RWPE2 (cell line): ENCODE measurements at places on chromosomes 6 and 20.

- no peaks in the 10 kb centered on the region for H3K36me3 ChIP-seq
- DNase-seq: no peak
- H3K27me3 ChIP-seq: no peaks in the 10 kb centered on the region
- no peak overlapping the region for H3K27ac ChIP-seq
- H3K4me1 ChIP-seq: no peaks in the 10 kb centered on the region
These were observed 158.2 kb downstream of the AKAP7 start for GRCh38 chr6:131293472-131293911.

DNA sequence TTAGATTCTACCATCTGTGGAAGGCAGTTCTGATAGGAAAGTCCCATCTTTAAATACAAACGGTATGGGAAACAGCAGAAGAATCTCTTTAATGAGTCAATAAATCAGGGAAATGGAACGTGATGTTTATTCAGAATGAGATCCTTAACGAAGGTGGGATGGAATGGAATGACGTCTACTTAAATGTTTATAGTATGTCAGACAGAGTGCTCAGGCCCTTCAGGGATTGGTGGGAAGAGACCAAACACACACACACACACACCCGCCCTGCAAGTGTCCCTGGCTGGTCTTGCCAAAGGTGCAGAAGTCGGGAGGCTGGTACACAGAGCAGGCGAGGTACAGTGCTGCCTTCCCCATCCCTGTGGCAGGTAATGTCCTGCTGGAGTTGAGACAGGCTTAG is 164.0 kb downstream of the FARS2 start:
- H3K27me3 ChIP-seq: no peaks in the 10 kb centered on the region
- H3K36me3 ChIP-seq: no peaks in the 10 kb centered on the region
- H3K27ac ChIP-seq: no peak overlapping the region

GRCh38 chr6:26302941-26303559 is 61.9 kb upstream of the BTN3A2 start:
- H3K27ac ChIP-seq: no peak overlapping the region
- H3K36me3 ChIP-seq: no peaks in the 10 kb centered on the region
- H3K4me1 ChIP-seq: peaks cover 4% of the 10 kb centered on the region
- H3K27me3 ChIP-seq: no peaks in the 10 kb centered on the region
- no peak overlapping the region for H3K4me3 ChIP-seq
- no peak for DNase-seq

- H3K27me3 ChIP-seq: no peaks in the 10 kb centered on the region
- no peaks in the 10 kb centered on the region for H3K4me1 ChIP-seq
- H3K36me3 ChIP-seq: no peaks in the 10 kb centered on the region
- no peak overlapping the region for H3K27ac ChIP-seq
- no peak overlapping the region for H3K4me3 ChIP-seq
These were observed 127.7 kb downstream of the ALDH8A1 start for GRCh38 chr6:134821928-134822864.

DNA sequence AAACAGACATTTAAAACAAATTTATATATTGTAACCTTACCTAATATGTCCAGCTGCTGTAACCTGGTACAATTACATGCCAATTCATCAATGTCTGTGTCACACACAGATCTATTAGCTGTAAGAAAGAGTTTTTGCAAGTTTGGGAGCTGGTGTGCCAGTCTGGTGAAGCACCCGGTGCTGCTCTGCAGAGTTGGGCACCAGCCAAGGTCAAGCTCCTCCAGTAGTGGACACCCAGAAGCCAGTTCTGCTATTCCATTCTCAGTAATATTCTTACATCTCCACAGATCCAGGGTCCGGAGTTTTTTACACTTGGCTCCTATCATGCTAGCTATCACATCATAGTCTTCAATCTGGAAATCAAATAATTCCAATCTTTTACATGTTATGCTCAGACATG is 41.0 kb downstream of the POU3F2 start:
- peaks cover 11% of the 10 kb centered on the region for H3K4me1 ChIP-seq
- H3K4me3 ChIP-seq: no peak overlapping the region
- no peak for DNase-seq

- H3K27ac ChIP-seq: no peak overlapping the region
- no peak overlapping the region for H3K4me3 ChIP-seq
- H3K27me3 ChIP-seq: no peaks in the 10 kb centered on the region
- DNase-seq: no peak
- no peaks in the 10 kb centered on the region for H3K4me1 ChIP-seq
These were observed 8.6 kb downstream of the GABRR1 start for GRCh38 chr6:89208551-89208950.

DNA sequence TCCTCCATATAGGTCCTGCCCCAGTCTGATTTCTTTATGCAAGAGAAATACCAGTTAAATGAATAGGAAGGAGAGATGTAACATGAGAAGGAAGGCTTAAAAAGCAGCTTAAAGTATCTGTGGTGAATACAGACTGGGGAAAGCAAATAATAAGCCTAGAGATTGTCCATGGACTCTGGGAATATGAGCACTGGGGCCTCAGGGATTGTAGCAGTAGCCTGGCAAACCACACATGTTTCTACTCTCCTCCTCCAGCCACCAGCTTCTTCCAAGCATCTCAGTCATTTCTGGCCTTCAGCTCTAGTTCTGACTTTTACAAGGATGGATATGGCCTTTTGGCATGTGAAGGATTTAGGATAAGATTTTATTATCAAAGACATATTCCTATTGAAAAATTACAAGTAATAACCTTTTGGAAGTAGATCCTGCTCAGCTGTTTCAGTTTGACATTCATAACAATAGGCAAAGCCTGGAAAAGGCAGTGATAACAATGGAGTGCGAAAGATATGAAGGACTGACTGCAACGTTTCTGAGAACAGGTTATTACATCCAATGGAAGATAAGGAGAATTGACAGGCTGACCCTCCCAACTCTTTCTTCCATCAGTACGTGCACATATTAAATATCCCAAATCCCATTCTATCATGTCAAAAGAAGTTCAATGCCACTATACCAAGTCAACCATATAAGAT is 41.6 kb downstream of the CYP39A1 start:
- DNase-seq: no peak
- no peaks in the 10 kb centered on the region for H3K27me3 ChIP-seq
- H3K36me3 ChIP-seq: no peaks in the 10 kb centered on the region
- H3K27ac ChIP-seq: no peak overlapping the region

DNA sequence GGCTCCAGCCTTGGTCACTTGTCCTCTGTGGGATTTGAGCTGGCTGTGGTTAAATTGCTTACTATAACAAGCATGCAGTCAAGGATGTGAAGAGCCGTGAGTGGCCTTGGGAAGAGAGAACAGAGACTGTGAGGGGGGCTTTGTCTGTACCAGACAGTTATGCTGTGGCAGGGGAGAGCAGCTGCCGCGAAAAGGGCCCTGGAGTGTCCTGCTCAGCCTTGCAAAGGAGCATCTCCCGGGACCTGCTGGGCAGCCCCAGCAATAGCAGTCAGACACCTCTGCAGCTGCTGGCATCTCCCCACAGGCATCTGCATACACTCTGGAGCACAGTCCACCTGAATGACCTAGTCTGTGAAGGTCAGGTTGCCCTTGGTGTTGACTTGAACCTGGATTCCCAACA is 6.3 kb downstream of the EBF4 start:
- no peak overlapping the region for H3K27ac ChIP-seq
- no peaks in the 10 kb centered on the region for H3K4me1 ChIP-seq
- no peak for DNase-seq
- H3K27me3 ChIP-seq: peaks cover 7% of the 10 kb centered on the region
- no peak overlapping the region for H3K4me3 ChIP-seq
- H3K36me3 ChIP-seq: no peaks in the 10 kb centered on the region

- no peaks in the 10 kb centered on the region for H3K27me3 ChIP-seq
- H3K36me3 ChIP-seq: no peaks in the 10 kb centered on the region
- no peak overlapping the region for H3K27ac ChIP-seq
- no peaks in the 10 kb centered on the region for H3K4me1 ChIP-seq
- no peak for DNase-seq
These were observed 6.1 kb upstream of the LEMD2 start for GRCh38 chr6:33794910-33795623.

DNA sequence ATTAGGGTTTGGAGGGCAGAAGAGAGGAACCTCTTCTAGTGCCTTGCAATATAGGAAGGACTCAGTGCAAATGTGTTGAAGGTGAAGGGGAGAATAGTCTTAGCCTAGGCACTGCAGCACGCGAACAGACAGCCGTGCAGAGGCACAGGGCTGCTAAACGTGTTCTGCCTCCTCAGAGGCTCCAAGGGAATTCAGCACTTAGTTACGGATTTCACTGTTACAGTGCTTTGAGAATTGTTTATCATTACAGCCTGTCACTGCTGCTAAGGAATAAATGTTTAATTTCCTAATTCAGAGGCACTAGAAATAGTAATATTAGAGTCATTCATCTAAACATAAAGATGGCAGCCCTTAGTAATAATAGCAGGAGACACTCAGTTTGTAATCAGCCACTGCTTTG is 116.4 kb upstream of the SLC22A16 start:
- no peak for DNase-seq
- H3K36me3 ChIP-seq: no peaks in the 10 kb centered on the region
- H3K27ac ChIP-seq: no peak overlapping the region
- H3K4me1 ChIP-seq: no peaks in the 10 kb centered on the region
- no peaks in the 10 kb centered on the region for H3K27me3 ChIP-seq
- H3K4me3 ChIP-seq: no peak overlapping the region

DNA sequence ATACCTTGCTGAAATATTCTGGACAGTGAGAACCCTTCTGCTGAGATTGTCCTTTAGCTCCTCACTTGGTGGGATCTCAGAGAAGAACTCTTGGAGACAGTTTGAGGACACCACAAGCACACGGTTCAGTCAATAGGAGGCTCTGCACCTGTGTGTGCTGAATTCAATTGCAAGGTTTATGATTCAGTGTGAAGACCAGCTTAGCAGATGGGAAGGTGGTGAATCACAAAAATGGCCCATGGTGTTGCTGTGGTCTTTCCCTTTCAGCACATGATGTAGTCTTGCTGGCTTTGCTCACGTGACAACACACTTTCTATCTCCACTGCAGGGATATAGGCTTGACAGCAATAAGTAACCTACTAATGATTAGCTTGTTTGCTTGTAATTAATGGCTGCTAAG is 270.3 kb downstream of the SLC24A3 start:
- no peak for DNase-seq
- no peaks in the 10 kb centered on the region for H3K27me3 ChIP-seq
- no peaks in the 10 kb centered on the region for H3K36me3 ChIP-seq
- H3K4me3 ChIP-seq: no peak overlapping the region

DNA sequence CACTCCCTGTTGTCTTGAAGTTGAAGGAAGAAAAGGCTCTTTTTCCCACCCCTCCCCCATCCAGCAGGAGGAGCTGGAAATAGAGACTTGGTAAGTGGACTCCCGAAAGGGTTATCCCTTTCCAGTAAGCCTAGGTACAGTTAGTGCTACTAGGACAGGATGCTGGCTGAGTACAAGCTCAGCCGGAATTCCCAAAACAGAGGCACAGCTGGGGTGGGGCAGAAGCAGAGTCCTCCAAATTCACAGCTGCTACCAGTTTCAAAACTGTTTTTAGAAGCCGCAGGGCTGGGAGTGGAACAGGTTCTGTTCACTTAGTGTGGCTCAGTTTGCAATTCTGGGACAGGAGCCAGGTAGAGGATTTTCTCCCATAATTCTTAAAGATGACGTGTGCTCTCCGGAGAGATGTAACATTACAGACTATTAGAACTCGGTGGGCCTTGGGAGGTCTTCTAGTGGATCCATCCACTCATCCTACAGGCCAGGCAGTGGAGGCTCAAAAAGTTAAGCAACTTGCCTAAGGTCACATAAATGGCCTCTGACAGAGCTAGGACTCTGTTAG is 19.0 kb upstream of the UTRN start:
- H3K36me3 ChIP-seq: no peaks in the 10 kb centered on the region
- H3K4me3 ChIP-seq: no peak overlapping the region
- H3K27ac ChIP-seq: peak overlapping the region; percentile 97
- H3K27me3 ChIP-seq: no peaks in the 10 kb centered on the region

DNA sequence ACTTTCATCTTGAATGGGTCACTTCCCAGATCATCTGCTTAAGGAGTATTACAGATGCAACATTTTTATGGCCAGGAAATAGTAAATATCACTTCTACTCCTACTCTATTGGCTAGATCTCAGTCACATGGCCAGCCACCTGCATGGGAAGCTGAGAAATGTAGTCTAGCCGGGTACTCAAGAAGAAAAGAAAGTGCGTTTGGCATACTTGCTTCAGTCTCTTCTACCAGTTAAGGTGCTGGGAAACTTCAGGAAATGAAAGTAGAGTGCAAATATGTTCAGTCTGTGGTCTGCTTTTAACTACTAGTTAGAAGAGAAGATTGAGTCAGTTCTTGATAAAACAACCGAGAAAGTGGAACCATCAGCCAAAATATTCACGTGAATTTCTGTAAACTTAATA is 129.2 kb downstream of the PDSS2 start:
- no peaks in the 10 kb centered on the region; the same call in 1 of the 2 replicates for H3K36me3 ChIP-seq
- no peak overlapping the region for H3K27ac ChIP-seq
- H3K4me1 ChIP-seq: no peaks in the 10 kb centered on the region
- H3K4me3 ChIP-seq: no peak overlapping the region
- H3K27me3 ChIP-seq: no peaks in the 10 kb centered on the region

- no peaks in the 10 kb centered on the region for H3K27me3 ChIP-seq
- no peak overlapping the region for H3K4me3 ChIP-seq
- H3K4me1 ChIP-seq: peaks cover 25% of the 10 kb centered on the region
These were observed 4.6 kb upstream of the OSER1 start for GRCh38 chr20:44215125-44215524.

DNA sequence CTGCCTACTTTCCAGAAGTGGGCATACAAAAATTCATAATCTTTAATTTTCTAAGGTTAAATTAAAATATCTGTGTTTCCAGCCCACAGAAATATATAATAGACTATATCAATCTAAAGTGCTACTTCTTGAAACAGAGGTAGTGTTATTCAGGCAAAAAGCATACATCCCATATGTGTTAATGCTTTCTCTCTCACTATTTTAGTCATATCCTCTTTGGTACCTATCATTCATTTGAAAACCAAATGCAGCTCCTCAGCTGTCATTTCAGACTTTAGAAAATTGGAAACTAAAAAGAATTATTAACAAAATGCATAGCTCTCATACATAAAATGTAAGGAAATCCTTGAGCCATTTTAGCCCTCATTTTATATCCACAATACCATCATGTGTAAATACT is 925 bp downstream of the FHL5 start:
- H3K27ac ChIP-seq: no peak overlapping the region
- H3K4me1 ChIP-seq: no peaks in the 10 kb centered on the region
- no peak for DNase-seq
- no peaks in the 10 kb centered on the region for H3K36me3 ChIP-seq
- peaks cover 3% of the 10 kb centered on the region for H3K27me3 ChIP-seq
- H3K4me3 ChIP-seq: no peak overlapping the region

GRCh38 chr6:43831191-43831590 is 61.2 kb downstream of the VEGFA start:
- no peak for DNase-seq
- no peaks in the 10 kb centered on the region for H3K27me3 ChIP-seq
- H3K27ac ChIP-seq: no peak overlapping the region
- no peaks in the 10 kb centered on the region for H3K4me1 ChIP-seq
- H3K36me3 ChIP-seq: no peaks in the 10 kb centered on the region
- H3K4me3 ChIP-seq: no peak overlapping the region
